PC-9 (cell line): ENCODE measurements at places on chromosomes 6 and 20.
A peak's percentile ranks its signal among the peaks of the same experiment; 100 is the strongest.

GRCh38 chr6:166305562-166306117 is 2.6 kb downstream of the PRR18 start:
- no peak for DNase-seq

- DNase-seq: no peak
These were observed 53.0 kb downstream of the SNAP25 start for GRCh38 chr20:10271494-10272219.

- DNase-seq: peak; percentile 79
These were observed 90.5 kb downstream of the MAN1A1 start for GRCh38 chr6:119259027-119259426.

DNA sequence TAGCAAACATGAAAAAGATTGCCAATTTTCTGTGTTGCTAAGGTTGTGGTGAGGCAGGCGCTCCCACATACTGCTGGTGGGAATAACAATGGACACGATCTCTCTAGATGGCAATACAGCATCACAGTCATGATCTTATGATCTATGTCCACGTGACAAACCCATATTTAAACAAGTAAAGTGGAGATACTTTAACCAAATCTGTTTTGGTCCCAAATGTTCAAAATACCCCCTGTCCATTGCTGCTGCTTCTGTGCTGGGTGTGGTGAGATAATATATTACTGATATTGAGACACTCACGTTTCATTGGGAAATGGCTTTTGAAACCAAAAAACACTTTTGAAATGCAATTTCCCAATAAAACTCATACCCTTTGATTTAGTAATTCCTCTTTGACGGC is 23.0 kb downstream of the SIRPD start:
- DNase-seq: no peak

DNA sequence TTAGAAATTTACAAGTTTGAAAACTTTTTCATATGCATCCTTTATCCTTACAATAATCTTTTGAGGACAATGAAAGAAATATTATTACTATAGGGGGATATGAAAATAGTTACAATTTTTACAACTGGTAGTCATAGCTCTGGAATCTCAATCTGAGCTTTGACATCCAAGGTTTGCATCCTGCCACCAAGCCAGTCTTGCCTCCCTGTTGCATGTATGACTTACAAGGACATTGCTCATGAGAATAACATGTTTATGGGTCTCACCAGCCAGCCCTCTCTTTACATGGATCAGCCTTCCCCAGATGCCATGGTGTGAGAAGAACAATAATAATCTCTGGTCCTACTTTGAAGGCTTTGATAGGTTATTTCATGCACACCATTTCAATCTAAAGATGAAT is 67.5 kb downstream of the THEMIS start:
- DNase-seq: no peak

GRCh38 chr6:74073429-74073828 is 377.4 kb downstream of the CD109 start:
- DNase-seq: no peak

DNA sequence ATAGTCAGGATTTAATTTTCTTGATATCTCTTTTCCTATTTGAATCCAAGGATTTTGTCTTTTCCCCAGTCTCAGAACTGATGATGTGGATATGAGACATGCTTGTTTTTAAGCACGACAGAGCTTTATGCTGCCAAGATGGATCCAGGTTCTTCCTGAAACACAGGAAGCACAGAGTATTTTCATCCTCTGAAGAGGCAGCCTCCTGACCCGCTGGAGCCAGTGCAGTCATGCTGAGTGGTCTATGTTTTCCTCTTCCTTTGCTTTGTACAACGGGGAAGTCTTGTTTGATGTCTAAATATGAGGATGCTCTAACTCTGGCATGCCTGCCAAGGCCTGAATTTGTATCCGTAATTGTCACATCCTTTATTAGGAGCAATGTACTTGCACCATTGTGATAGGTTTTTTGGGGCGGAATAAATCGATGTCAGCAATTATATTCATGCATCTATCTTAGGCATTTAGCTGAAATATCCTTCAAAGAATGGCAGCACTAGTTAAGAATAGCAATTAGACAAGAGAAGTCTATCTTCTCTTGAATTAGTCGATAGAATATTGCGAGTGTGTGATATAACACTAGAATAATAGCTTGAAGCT is 407.1 kb upstream of the JAG1 start:
- DNase-seq: no peak

DNA sequence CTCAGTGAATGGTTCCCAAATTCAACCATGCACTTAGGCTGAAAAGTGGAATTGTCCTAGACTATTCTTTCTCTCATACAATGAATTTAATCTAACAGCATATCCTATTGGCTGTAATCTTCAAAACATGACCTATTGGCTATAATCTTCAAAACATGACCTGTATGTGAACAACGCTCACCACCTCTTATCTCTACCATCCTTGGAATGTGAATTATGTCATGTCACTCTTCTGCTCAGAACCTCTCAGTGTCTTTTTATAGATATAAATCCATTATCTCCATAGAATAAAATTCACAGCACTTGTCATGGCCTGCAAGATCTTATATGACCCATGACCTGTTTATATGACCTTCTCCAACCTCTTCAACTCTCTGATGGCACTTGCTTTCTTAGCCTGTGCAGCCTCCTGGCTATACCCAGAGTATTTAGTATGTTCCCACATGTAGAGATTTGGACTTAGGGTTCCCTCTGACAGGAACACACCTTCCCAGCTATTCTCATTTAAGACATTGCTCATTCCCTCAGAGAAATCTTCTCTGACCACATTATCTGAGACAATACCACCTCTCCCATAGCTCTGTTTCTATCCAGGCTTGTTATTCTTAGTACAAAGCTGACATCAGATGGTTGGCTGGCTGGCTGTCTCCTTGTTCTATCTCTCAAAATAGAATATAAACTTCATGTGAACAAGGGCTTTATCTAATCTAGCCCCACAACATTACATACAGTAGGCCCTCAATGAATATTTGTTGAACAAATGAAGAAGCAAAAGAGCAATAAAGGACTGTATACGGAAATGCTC is 275.0 kb upstream of the PREP start:
- DNase-seq: no peak

- DNase-seq: no peak
These were observed 297.2 kb downstream of the CDH26 start for GRCh38 chr20:60255415-60255814.

DNA sequence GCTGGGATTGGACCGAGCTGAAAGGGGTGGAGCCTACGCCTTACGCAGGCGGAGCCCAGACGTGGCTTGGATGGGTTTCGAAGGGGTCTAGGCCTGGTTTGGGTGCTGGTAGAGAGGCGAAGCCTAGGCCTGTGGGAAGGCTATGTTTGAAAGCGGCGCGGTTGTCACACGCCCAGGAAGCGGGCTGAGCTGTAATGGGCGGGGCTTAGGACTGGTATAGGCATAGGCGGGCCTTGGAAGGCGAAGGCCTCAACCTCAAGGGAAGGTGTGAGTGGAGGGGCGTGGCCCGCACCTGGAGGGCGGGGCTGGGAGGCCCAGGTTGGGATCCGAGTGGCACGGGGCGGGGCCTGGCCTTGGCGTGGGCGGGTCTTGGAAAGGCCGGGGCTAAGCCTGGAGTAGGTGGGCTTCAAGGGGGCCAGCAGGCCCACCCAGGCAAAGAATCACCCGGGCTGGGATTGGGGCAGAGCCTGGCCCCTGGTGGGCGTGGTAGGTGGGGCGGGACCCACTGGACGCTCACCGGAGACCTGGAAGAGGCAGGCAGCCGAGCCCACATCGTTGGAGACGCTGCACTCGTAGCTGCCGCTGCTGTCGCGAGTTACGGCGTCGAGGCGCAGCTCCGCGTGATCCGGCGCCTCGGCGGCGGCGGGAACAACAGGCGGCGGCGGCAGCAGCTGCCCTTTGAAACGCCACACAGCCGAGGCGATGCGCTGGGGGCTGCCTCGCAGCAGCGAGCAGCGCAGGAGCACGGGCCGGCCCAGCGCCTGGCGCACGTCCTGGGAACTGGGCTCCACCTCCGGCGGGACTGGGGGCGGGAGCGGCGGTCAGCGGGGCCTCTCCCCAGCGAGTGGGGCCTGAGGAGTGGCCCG is 49.0 kb downstream of the MDGA1 start:
- peak; percentile 85 for DNase-seq

GRCh38 chr20:47493175-47493962 is 8.3 kb upstream of the NCOA3 start:
- peak; percentile 89 for DNase-seq

- no peak for DNase-seq
These were observed 129.1 kb upstream of the DOK5 start for GRCh38 chr20:54346276-54346675.

GRCh38 chr6:21663966-21664313 is 70.4 kb downstream of the SOX4 start:
- DNase-seq: no peak

DNA sequence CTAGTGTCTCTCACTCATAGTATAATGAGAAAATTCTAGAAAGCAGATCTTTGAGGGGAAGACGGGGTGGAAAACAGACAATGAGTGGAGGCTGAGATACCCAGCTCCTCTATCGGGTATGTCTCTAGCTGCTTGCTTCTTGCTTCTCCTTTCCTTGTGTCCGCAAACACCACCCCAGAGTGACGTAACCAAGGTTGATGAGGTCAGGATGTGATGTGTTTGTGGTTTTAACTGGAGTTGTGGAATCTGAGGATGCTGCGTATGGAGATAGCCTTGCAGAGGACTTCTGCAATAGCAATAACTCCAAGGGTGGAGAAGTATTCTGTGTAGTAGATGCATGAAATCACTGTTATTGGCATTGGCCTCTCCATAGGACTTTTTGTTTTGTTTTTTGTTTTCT is 132.7 kb upstream of the IFNGR1 start:
- no peak for DNase-seq

- no peak for DNase-seq
These were observed 149.9 kb downstream of the RALGAPA2 start for GRCh38 chr20:20562507-20562906.
